ENCODE measurements at places on chromosomes 4 and X.

DNA sequence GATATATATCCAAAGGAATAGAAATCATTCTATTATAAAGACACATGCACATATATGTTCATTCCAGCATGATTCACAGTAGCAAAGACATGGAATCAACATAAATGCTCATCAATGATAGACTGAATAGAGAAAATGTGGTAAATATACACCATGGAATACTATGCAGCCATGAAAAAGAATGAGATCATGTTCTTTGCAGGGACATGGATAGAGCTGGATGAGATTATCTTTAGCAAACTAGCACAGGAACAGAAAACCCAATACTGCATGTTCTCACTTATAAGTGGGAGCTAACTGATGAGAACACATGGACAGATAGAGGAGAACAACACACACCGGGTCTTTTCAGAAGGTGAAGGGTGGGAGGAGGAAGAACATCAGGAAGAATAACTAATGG lies 1318.6 kb downstream of the PCDH19 start:
- DNase-seq, result no peak

- no peak for DNase-seq
Measured at GRCh38 chr4:141132709-141133145, 542 bp downstream of the RNF150 start.

- DNase-seq, result no peak
Measured at GRCh38 chrX:72080800-72081199, 50.9 kb downstream of the RTL5 start.

DNA sequence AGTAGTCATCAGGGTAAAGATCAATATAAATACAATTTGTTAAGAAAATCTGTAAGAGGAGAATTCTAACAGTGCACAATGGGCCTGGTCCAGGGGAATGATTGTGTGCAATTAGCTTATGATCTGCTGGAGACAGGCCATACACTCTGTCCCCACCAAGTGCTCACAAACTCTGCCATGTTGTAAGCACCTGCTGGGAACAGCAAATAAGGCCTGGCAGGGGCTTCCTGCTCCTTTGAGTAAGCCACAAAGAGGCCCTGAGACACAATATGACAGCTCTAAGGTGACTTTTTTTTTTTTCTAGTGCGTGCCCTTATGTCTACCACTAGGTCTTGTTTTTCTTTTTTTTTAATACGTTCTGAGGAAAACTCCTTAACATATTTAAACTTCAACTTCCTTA lies 866.3 kb upstream of the PCDH7 start:
- peak; percentile 66 for DNase-seq

- DNase-seq, result no peak
Measured at GRCh38 chr4:117249333-117249732, 164.0 kb upstream of the TRAM1L1 start.

DNA sequence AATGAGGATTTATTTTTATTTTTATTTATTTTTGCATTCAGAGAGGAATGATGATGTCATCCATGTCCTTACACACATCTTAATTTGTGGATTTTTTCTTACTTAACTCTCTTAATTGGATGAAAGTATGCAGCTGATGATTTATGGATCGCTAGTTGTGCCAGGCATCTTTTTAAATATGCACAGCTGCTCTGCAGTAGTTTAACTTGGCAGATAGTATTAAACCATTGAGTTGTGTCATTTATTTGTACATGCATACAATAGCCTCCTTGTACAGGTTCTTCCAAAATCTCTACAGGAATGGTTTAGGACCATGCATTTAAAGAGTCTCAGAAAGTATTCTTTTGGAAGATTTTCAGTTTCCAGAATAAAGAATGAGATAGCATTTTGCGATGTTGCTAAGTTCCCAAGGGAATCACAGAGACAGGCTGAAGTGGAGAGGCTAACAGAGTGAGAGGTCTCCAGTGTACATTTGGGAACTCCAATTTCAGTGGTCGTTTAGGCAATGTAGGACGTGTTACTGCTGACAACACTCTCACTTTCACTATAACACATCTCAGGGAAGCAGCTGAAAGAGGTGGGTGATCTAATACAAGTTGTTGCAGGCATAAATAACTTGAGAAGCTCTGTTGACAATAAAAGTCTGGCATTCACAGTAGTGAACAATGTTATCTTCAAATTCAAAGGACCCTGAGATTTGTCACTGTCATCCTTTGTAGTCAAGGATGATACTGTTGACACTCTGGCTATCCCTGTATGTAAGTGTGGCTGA lies 49.9 kb upstream of the SCRG1 start:
- DNase-seq, result peak; percentile 65

- no peak for DNase-seq
Measured at GRCh38 chrX:135737366-135738071, 24.1 kb downstream of the CT45A1 start.

Data from NCI-H2029 treated with DMSO at 0.1 percent for 48 hours (cell line).